ENCODE measurements at places on chromosomes 4 and X.
A peak's percentile ranks its signal among the peaks of the same experiment; 100 is the strongest.

DNA sequence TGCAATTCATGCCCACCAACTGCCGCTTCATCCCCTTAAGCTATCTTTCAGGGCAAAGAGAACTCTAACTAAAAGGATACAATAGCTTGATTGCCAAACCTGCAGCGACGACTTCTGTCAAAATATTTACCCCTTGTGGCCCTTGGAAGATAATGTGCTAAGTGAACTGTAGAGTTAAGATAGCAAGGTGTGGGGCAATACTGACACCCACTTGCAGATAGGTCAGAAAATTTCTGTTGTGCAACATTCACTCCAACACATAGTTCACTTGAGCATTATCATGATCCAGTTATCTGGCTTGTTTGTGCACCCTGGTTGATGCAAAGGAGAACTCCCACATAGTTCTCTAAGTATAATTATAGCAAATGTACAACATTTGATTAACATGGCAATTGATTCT is 55.6 kb downstream of the RHOXF2B start:
- DNase-seq, result no peak

- DNase-seq, result no peak
Measured at GRCh38 chr4:4358093-4358854, 28.6 kb upstream of the NSG1 start.

- DNase-seq, result no peak
Measured at GRCh38 chr4:112514647-112515197, 1.3 kb downstream of the NEUROG2 start.

- DNase-seq, result no peak
Measured at GRCh38 chrX:56462389-56462788, 101.0 kb upstream of the UBQLN2 start.

DNA sequence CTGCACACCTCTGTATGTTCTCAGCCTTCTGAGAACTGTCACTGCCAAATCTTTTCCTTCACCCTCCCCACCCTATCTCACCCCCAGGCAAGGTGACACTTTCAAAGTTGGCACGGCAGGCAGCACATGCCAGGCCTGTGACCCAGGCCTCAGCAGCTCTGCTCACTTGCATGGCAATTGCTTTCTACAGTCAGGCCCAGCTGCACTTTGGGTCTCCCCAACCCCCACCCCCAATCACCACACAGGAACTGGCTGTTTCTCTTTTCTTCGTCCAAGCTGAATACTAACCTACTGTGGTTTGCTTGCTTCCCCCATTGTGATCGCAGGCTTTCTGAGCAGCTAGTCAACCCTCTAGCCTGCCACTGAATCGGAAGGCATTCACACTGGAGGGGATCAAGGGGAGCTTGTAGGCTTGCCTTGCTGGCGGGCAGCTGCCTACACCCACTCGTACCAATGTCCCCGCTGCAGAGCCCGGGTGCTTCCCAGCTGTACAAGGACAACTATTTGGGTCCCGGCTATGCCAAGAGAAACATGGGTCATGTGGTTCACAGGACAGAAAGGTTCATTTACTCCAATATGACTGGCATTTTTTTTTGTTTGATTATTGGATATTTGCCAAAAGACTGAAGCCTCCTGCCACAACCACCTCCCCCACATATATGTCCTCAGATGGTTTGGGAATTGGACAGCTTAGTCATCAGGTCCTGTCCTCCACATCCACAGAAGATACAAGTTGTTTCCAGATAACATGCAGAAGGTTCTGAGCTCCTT is 28.1 kb downstream of the SLC25A43 start:
- peak; percentile 63 for DNase-seq

GRCh38 chr4:172953896-172954568 is 214.6 kb upstream of the GALNT7 start:
- no peak for DNase-seq

- no peak for DNase-seq
Measured at GRCh38 chr4:38775326-38775725, 7.5 kb downstream of the TLR10 start.

DNA sequence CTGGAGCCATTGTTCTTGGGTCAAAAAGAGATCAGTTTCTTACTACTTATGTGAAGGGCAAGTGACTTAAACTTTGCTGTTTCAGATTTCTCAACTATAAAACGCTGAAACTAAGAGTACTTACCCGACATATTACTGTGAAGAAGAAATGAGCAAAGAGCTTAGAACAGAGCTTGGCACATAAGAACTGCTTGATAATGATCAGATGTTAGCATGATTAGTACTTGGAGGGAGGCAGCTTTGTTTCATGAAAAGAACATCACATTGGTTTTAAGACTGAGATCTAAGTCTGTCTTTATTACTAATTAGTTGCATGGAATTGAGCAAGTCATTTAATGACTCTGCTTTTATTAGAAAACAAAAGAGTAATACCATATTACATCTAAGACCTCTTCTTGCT is 169.1 kb downstream of the ARHGAP24 start:
- no peak for DNase-seq

- peak; percentile 50 for DNase-seq
Measured at GRCh38 chr4:46844325-46844917, 64.6 kb downstream of the COX7B2 start.

- DNase-seq, result no peak
Measured at GRCh38 chr4:38330321-38330720, 333.7 kb upstream of the KLF3 start.

GRCh38 chr4:100790836-100791615 is 273.2 kb upstream of the EMCN start:
- no peak for DNase-seq

DNA sequence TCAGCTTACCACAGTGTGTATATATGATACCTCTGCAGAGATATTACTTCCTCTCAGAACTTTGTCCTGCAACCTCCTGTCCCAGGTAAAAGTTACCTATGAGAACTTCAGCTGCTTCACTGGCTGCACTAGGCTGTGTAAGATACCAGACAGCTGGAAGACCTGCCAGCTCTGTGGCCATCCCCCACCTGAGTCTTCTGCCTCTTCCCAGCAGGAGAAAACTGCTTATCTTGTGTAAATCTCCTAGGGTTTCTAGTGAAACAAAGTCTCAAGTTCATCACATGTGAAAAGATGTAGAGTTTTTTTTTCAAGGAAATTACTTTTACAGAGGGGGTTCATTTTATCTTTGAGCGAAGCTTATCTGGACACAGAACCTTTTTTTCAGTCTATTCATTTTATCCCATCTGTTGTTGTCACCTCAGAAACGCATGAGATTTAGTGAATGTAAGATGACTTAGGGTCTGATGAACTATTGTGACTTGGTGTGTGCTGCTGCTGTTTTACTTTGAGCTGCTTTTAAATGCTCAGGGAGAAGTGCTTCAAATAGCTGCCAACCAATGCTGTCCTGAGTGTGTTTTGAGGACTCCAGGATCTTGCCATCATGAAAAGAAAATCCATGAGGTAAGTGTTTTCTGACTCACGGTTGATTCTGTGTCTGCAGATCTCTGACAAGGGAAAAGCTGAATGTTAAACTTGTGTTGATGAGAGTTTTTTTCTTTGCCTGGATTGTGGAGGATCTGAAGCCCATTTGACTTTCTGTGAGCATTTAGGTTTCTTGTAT is 187.8 kb downstream of the FRAS1 start:
- DNase-seq, result no peak

DNA sequence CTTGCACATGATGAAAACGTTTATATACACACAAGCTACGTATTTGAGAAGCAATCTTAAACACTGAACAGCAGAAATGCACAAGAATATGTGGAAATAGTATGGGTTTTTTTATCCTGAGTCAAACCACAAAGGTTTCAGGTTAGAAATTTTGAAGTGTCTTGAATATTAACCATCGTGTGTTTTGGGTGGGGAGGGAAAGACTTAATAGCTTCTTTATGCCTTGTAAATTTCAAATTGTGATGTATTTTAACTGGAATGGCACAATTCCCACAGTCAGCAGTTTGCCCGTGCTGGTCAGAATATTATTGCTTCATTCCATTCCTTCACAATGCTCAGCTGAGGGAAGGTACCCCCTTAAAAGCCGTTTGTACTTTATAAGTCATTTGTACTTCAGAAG is 67.4 kb upstream of the WDR1 start:
- no peak for DNase-seq

DNA sequence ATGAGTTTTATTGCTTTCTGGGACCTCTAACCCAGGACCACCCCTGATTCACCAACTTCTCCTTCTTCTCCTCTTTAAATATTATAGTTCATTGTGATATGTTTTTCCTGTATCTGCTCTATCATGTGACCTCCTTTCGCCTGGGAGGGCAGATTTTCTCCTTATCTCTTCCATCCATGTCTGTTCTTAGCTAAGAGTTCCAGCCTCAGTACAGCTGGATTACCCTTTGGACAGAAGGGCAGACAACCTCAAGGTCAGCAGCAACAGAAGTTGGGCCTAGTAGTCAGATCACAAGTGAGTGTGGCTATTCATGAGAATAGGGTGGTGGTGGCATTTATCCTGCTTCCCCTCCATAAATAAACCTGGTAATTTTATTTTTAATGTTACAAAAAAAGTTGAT is 5.7 kb upstream of the XK start:
- DNase-seq, result no peak

DNA sequence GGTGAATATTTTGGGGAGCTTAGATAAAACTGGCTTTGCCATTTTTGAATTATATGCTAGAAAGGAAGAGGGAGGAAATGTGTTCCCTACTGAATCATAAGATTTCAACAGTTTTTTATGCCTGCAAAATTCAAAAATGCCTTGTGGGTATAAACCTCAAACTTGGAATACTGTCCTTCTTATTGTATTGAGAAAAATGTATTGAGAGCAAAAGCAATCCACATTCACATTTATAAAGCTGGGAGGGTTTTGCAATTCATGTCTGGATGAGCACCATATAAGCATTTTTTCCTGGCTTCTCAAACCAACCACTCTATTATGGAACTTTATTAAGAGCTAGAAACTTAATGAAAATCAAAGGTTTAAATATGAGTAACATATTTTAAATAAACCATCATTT is 289.8 kb downstream of the PCDH7 start:
- no peak for DNase-seq

DNA sequence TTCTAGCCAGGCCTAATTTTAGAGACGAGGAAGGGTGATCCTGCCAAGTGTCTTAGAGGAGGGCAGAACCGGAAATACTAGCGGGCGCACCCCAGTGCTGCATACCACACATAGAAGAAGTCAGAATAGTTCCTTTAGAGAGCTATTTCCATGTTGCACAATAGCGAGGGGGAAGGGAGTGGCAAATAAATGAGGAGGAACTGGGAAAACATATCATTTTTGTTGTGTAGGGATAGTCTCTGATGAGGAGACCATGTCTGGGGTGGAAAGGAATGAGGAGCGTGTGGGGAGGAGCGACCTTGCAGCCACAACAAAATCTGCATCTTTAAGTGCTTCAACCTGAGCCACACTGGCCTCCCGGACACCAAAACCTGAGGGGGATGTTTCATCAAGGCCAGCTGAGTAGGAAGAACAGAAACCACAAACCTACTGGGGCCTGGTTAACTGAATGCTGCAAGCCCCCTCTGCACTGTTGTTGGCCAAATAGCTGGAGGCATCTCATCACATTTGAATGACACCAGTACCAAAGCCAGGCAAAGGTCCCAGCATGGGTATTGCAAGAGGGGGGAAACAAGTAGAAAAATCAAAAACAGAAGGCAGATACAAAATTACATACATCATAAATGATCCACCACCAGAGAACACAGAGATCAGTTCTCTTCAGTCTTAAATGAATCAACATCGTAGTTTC is 26.7 kb upstream of the C1QTNF7 start:
- peak; percentile 17 for DNase-seq

- no peak for DNase-seq
Measured at GRCh38 chr4:142378179-142378578, 467.9 kb downstream of the INPP4B start.

DNA sequence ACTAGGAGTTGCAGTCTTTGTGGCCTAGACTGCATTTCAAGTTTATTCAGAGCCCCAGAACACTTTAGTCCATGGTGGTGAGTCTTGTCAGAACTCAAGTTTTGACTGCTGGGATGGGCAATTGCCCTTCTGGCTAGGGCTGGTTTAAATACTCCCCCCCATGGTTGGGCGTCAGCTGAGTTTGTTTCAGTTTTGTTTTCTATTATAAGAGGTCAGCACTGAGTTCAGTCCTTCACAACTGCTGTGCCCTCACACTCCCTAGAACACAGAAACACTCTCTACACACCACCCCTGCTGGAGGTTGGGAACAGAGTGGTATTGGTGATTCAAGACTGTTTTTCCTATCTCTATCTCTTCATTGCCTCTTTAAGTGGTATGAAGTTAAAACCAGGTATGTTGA is 217.0 kb downstream of the GUCY2F start:
- no peak for DNase-seq

- no peak for DNase-seq
Measured at GRCh38 chrX:40192196-40192595, 94.4 kb upstream of the BCOR start.

DNA sequence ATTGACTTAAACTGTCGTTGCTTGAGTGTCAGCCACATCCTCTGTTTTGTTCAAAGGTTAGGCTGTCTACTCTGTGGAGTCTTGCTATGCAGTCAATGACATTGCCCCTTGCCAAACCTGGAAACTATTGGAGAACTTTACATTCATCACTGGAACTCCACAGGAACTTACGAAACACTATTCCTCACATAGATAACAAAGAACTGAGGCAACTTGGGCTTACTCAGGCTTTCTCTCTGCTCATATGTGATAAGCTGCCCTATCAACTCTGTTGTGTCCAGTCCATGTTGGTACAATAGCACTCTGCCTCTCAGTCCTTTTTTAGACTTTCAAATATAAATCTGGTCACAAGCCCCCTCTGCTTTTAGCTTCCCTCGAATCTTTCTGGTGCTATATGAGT is 9.4 kb downstream of the NPY5R start:
- no peak for DNase-seq

GRCh38 chr4:30801876-30802275 is 81.7 kb downstream of the PCDH7 start:
- DNase-seq, result no peak

DNA sequence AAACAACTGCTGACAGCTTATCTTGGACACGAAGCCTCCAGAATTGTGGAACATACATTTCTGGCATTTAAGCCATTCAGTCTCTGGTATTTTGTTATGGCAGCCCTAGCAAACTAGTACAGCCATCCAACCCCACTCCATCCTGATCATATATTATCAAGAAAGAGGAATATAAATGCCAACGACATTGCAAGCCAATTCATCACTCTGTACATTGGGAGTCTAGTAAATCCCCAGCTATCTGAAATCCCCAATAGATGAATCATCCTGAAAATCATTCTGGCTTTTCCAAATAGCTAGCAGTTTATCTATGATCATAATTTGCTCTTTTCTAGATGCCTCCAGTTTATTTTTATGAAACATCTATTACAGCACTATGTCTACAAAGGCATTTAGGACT is 41.1 kb downstream of the FRMD7 start:
- DNase-seq, result no peak

DNA sequence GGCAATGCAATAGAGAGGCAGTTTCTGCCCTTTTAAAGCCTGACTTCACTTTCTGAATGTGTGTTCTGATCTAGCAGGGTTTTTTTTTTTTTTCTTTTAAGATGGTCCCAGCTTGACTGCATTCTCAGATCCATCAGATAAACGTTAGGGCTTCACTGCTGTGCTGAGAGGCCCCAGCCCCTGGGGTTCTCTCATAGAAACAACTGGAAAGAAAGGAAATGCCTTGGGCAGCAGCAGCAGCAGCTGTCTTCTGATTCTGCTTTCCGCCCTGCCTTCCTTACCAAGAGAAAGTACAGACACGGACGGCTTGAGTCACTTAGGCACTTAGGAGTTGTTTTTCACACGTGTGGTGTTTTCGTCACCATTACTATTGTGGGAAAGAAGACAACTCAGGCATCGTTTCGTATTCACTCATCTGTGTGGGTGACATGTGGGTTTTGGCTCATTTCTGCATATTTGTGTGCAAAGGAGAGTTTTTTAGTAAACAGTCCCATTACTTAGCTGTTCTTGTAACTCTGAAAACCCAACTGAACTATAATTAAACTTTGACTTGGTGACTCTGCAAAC is 172.0 kb downstream of the PTTG2 start:
- DNase-seq, result no peak
